ENCODE measurements at places on chromosomes 16 and 17.

DNA sequence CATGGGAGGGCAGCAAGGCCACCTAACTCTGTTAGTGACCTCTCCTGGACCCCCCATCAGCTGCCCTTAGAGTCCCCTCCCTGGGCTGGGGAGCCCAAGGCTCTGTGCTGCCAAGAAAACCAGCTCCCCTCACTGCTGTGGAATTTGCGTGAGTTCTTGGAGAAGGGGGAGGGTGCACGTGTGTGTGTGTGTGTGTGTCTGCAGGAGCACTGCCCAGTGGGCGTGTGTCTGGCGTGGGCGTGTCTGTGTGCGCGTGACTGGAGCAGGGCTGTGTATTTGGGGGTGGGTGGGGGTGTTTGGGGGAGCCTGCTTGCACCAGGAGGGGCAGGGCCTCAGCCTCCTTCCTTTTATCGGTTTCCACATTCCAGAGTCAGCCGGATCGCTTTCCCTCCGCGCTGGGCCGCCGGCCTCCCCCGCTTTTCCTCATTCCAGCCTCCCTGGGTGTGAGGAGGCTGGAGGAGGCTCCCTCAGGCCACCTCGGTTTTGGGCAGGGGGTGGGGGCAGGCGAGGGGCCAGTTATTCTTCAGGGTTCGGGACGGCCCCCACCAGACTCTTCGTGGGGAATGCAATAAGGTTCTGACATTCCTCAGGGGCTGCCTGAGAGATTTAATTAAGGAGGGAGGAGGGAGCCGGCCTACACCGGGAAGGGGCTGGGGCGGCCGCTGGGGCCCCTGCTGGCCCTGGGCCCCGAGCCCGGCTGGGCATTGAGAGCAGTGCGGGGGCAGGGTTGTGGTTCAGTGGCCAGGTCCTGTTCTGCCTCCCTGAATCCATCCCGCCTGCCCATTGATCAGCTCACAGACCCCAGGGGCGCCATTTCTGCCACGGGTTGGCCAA, 2.5 kb downstream of the VASN start:
- no peak for DNase-seq

GRCh38 chr16:89324056-89325010, 106.8 kb downstream of the ZNF778 start:
- no peak for DNase-seq

DNA sequence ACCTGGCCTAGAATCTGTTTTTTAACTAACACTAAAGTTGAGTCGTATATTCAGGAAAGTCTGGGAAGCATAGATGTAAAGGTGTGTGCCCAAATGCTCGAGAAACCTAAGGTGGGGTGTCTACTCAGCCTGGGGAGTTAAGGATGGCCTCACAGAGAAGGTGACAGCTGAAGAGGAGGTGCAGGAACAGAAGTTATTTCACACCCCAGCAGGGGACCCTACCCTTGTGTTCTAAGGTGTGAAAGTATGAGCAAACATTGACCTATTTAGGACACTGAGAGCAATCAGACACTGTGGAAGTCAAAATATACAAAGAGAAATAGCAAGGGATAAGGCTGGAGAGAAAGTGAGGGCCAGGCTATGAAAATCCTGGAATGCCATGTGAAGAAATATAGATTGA, 49.0 kb upstream of the DHX40 start:
- DNase-seq: no peak

DNA sequence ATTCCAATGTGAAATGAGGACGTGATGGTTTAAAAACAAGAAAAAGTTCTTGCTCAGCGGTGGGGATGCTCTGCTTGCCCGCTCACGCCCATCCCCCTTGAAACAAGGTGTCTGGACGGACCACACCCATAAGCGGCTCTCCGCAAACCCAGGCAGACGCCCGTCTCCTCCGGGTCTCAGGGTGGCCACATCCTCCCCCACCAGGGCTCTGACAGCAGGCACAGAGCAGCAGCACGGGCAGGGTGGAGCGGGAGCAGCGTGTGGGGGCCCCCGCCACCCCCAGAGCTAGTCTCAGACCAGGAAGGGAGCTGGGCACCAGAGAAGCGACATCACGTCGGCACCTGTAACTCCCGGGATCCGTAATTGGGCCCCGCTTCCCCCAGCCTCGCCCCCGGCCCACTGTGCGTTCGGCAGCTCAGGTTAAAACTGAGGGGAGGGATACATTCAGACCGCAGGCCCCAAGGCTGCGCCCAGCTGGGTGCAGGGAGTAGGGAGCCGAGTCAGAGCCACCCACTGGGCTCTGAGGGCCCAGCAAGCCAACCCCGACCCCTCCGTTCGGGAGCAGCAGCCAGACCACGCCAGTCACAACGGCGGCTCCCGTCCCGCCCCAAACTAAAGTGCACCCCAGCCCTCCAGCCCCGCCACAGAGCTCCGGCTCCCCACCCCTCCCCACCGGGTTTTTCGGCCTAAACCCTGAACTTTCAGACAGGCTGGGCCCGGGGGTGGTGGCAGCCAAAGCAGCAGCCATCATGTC, 22.0 kb downstream of the CLUH start:
- no peak for DNase-seq

DNA sequence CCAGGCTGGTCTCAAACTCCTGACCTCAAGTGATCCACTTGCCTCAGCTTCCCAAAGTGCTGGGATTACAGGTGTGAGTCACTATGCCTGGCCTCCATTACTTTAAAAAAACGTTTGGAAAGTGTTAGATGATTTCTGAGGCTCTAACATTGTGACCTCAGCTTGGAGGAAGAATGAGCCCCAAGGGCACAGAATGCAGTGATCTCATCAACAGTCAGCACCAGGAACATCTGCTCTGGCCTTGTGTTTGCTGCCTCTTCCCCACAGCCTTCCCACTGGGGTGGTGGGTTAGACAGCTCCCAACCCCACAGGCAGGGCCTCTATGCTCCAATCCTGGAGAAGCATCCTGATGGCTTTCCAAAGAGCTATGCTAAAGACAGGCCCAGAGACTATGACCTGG, 37.7 kb upstream of the SREBF1 start:
- DNase-seq: no peak

- DNase-seq: no peak
Observed at GRCh38 chr17:81242421-81243332, 3.6 kb downstream of the NDUFAF8 start.

DNA sequence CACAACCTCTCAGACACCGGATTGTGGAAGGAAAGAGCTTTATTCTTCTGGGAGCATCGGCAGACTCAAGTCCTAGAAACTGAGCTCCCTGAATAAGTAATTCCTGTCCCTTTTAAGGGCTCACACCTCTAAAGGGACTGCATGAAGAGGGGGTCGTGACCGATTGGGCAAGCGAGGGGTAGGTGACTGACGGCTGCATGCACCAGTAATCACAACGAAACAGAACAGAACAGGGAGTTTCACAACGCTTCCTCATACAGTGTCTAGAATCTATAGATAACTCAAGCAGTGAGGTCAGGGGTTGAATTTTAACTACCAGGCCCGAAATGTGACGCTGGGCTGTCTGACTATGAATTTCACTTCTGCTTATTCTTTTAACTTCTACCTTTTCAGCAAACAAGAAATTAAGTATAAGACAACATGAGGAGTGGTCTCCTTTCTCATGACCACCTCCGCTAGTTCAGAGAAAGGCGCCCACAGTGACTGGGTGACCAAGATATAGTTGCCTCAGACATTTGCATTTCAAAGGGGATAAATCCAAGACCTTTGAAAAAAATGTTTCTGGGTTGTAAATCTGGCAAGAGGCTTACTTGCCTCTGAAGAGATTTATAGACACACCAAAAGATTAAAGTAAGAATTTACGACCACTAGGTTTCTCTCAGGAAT, 88.4 kb upstream of the ATF7IP2 start:
- no peak for DNase-seq

GRCh38 chr17:40323391-40324381, 14.7 kb downstream of the RARA start:
- no peak for DNase-seq

DNA sequence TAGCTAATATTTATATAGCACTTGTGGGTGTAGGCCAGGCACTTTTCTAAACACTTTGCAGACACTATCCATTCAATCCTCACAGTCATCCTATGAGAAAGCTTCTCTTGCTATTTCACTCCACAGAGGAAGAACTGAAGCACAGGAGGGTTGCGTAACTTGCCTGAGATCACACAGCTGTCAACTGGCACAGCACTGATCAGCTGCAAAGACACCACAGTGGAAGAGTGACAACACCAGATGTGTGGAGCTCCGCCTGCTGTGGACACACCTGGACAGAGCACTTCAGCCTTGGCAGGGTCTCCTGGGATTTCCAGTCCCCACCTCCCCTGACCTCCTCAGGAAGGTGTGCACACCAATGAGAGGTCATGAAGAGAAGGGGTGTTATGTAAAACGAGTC, 13.3 kb upstream of the CNEP1R1 start:
- no peak for DNase-seq

DNA sequence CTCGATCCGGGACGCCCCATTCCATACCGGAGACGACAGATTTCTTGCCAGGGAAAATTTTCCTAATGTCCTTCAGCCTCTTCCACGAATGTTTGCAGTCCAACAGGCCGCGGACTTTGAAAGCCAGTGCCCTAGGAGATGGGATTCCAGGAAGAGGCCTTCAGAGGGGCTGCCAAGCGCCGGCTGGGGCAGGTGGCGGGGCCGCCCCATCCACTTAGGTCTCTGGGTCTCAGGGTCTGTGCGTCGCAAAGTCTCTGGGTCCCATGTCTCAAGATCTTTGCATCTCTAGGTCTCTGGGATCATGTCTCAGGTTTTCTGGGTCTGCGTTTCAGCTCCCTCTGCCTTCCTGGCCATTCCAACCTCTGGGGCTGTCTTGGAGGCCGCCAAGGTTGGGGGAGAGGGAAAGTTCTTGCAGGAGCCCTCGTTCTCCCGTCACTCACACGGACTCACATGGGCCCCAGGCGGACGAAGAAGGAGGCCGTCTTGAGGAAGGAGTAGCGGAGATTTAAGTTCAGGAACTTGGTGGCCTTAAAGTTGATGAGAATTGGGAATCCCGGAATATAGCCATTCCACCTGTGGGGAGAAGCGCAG, 7.2 kb downstream of the ALOX12B start:
- no peak for DNase-seq
